ENCODE measurements at places on chromosomes 6 and 20.

- no peak for DNase-seq
Measured at GRCh38 chr20:53592992-53593465, 610 bp downstream of the ZNF217 start.

- no peak for DNase-seq
Measured at GRCh38 chr6:30881392-30882203, 2.7 kb upstream of the DDR1 start.

DNA sequence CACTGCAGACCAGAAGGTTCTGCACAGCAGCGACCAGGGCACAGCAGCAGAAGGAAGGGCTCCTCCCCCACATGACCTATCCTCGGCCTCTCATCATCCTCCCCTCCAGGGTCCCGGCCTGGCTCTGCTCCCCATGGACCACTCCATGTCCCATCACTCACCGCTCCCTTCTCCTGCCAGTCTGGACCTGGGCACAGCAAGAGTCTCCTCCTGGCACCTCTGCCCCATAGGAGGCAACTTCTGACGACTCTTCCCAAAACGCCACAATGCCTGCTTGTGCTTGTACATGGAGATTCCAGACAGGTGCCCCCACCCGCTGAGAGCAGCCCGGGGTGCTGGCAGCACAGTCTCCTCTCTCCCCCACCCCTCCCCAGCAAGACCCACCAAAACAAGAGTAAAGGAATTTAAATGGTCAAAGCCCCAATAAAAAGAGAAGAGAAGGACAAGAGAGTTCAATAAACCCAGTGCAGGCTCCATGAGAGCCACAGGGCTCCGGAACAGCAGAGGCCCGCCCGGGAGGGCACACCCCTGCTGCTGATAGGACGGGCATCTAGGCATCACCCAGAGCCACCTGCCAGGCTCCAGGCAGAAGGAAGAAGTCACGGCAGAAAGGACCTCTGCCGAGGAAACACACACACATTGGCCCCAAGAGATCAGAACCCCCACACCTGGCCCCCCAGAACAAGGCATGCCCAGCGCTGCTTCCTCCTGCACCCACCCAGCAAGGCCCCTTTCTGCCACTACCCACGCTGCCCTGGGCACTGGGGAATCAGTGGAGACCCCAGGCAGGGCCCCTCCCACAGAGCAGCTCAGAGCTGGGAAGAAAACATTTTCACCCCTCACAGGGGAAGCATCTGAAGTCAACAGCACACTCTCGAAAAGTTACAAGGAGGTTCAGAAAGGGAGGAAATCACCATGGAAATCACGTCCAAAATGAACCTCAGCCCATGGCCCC lies 15.2 kb downstream of the TAF4 start:
- DNase-seq = no peak

- no peak for DNase-seq
Measured at GRCh38 chr20:49510562-49511122, 28.2 kb upstream of the KCNB1 start.

- no peak for DNase-seq
Measured at GRCh38 chr20:63814891-63815614, 16.0 kb downstream of the ZBTB46 start.

DNA sequence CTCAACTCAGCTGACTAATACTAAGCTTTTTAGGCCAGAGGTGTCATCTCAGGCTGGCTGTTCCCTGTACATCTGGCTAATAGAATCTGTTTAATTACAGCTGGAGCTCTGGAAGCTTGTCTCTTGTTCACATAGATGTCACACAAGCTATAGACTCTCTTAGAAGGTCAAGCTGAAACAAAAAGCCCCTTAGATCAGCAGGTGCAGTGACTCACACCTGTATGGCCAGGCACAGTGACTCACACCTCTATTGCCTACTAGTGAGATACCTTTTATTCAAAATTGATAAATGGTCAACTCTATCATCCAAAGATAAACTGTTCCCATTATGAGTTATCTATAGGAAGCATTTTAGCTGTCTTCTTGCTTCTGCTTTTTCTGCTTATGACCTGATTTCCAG lies 29.9 kb upstream of the MTHFD1L start:
- no peak for DNase-seq

- DNase-seq = no peak
Measured at GRCh38 chr20:13094976-13095375, 86.2 kb downstream of the SPTLC3 start.

DNA sequence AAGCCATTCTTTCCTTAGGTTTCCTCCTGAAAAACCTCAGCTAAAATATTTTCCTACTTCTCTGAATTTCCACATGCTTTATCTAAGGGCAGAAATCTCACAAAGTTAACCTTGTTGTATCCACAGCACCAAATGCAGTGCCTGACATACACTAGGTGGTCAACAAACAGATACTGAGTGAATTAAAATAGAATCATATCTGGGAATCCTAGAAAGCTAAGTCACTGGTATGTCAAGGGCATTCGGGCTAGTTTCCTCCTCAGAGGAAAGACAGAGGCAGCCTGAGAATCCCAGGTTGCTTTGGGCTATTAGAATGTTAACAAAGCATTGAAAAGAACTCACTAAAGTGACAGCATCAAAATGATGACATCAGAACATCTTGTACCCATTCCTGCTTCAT lies 132.7 kb upstream of the F13A1 start:
- DNase-seq = no peak

DNA sequence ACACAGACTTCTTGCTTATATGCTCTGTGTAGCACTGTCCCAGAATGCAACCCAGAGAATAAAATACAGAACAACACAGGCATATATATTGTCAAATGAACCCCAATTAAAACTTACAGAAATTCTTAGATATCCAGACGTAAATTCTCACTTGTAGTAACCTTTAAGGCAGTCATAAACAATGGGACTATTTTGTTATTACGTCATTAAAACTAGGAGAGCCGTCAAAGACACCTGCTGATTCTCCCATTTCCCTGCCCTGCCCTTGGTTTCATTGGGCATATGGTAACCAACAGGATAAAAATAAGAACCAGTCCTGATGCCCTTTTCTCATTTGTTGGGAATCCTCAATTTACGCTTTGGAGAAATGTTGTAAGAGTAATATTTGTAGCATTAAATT lies 871.3 kb upstream of the EYS start:
- DNase-seq = no peak

- DNase-seq = no peak
Measured at GRCh38 chr6:91099479-91099878, 512.6 kb upstream of the MAP3K7 start.

DNA sequence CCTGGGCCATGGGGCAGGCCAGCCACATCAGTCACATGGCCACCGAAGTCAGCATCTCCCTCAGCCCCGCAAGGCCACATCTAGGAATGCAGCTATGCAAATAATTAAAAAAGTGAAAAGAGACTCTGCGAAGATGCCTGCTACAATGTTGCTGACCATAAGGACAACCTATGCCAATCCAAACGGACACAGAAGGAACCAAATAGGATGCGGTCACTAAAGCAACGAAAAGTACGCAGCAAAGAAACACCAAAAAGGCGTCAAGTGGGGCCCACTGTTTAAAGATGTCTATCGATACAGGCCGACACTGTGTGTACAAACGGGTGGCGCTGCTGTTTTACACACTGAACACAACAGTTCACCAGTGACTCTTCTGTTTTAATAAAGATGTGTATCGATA lies 56.4 kb downstream of the TAF4 start:
- DNase-seq = no peak

GRCh38 chr6:72672906-72673305 lies 51.0 kb downstream of the KCNQ5 start:
- no peak for DNase-seq

DNA sequence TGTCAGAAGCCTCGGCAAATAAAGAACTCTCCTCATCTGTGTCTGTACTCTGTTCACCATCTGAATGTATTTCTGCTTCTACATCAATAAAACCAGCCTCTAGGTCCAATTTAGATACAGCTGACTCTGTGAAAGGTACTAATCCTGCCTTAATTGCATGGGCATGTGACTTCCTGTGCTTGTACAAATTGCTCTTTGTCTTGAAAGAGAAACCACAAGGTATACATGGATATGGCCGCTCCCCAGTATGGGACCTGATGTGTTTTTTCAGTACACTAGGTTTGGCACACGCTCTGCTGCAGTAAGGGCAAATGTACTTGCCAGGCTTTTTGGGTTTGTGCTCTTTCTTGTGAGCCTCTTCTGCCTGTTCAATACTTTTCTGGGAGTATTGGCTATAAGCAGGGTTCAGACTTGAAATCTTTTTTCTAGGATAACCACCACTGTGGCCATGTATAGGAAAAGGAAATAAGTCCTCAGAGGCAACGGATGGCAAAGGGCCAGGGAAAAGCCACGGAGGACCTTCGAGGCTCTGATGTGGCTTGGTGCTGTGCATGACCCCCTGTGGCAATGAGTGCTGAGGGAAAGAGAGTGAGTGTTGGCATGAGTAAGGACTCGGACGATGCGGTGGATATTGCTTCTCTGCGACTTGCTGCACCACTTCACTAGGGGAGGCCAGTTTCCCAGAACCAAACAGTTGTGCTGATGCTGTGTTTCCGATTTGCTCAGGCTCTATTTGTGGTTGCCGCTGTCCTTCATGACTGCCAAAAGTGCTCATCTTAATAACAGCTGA lies 170.9 kb downstream of the HIVEP2 start:
- DNase-seq = no peak

DNA sequence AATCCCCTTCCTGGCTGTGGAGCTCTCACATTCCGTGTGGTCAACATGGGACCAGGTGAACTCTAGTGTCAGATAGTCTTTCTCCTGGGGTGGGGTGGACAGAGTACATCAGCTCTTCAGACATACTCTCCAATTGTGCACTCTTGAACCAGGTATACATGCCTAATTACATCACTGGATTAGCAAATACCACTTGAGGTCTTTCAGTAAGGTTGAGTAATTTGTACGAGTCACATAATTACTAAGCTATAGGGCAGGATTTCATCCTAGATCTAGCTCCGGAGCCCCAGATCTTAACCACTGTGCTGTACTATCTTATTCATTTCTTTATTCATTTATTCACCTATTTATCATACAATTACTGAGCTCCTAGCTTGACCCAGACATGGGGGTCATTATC lies 821.3 kb downstream of the TFAP2A start:
- no peak for DNase-seq

DNA sequence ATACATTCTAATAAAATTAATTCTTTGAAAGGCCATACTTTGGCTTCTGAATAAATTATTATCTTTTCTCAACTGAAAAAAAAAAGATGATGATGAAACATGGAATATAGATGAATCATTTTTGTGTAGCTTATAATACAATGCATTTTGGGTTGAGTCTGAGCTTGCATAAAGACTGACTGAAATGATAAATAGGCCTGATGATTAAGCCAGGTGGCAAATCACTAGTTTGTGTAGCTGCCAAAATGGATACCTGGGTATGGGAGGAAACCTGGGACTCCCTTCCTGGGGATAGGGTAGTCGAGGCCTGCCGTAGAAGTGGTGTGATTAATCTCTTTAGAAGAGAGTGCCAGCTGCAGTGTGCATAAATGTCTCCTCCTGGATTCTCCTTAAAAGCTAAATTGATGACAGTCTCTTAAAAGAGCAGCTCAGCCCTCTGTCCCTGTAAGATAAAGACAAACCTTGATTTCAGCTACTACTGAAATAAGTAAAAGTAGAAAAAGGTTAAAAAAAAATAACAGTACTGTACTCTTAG lies 275.1 kb downstream of the GRIK2 start:
- DNase-seq = no peak

DNA sequence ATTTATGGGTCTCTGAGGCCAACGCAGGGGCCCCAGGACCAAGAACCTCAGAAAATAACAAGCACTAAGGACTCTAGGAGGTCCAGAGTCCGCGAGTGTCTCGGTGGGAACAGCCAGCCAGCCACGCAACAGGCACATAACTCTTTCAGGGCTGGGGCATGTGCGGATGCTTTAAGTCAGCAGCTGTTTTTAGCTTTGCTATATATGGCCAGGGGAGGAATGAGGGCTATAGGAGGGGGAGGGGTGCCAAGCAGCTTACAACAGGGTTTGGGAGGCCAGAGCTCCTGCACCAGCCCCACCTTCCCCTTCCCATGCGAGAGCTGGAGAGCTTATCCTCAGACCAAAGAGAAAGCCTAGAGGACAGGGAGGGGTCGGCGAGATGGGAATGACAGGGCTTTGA lies 6.2 kb downstream of the JPH2 start:
- DNase-seq = no peak

DNA sequence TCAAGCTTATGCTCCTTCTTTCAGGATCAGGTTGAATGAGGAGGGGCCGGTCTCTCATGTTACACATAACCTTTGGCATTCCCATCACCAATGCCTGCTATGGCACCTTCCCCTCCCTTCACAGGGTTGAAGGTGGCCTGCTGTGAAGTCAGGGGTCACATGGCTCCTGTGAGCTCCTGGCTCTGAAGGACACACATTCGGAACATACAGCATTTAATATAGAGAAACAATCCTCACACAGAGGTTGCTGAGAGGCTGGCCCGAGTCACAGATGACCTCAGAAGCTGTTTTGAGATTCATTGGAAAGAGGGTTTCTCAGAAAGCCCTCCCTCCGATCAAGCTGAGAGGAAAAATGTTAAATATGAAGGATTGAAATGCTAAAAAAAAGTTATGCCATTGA lies 82.1 kb downstream of the PSMG4 start:
- DNase-seq = no peak

GRCh38 chr20:4076033-4076432 lies 60.7 kb upstream of the RNF24 start:
- no peak for DNase-seq

GRCh38 chr6:116596815-116597214 lies 19.5 kb upstream of the RSPH4A start:
- DNase-seq = no peak

DNA sequence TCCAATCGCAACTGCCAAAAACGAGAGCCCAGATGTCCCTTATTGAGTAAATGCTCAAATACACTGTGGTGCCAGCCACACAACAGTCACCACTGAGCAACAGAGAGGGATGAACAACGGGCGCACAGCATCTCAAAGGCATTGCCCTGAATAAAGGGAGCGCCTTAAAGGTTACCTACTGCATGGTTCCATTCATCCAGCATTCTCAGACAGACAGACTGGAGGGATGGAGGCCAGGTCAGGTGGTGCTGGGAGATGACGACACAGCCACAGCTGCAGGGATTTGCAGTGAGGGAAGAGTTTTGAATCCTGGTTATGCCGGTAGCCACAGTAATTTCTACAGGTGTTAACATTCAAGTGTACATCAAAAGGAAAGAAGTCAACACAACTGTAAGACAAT lies 615.5 kb upstream of the AGPAT4 start:
- no peak for DNase-seq

DNA sequence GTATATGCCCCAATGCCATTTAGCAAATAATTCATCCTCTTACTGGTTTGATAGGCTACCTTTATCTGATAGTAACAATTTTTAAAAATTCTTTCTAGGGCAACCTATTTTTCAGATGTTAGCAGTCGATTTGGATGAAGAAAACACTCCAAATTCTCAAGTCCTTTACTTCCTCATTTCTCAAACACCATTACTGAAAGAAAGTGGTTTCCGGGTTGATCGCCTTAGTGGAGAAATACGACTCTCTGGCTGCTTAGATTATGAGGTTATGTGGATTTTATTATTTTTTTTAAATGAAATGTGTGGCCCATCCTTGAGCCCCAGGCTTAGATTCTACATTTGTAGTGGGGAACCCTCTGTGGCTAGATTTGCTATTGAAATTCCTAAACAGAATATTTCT lies 26.3 kb downstream of the CDH26 start:
- no peak for DNase-seq
